ENCODE measurements at places on chromosomes 3 and 15. TPM values are rescaled to one million over a fixed set of nuclear protein-coding genes. Genes with fewer than 3 reads are reported as not detected.

ALDH1L1 gene
- total RNA-seq, result 36.1 TPM

DNA sequence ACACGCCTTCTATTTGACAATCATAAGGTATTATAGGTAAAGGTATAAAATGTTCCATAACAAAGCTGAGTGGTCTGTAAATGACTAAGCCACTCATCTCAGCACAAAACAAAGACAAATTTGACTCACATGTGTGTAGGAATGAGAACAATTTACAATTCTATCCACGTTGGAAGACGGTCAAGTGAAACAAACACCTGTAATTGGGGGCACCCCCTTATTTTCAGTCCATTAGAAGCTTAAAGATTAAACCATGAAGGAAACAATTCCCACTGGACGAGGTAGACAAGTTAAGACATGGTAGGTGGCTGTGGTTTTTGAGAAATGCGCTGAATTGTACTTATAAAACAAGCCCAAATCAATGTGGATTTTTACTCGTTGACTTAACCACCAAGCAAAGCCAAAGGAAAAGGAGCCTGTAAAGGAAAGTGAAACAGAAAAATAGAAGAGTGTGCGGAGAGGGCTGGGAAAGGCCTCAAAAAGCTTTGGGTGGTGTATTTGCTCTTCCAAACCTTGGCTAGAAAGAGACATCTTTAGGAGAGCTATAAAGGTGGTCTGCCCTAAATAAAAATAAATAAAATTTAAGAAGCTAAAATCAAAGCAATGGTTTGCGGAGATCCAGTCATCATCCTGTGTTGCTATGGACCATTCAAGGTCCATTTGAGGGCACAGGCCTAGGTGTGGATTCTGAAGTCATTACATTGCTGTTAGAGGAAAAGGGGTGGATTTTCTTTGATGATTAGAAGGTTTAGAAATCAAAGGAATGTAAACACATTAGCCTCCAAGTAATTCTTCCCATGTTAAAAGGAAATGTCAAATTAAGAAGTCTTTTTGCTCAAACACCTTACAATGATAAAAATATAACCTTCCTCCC is 135.0 kb downstream of the TFG start:
- no peak for DNase-seq

GRCh38 chr3:113953677-113954076 is 5.9 kb downstream of the ZDHHC23 start:
- DNase-seq, result no peak

SLC12A8 gene
- not detected for total RNA-seq

RNF111 gene
- 12.2 TPM for total RNA-seq

DGKG gene
- total RNA-seq, result 11.1 TPM

GRCh38 chr15:55959744-55960447 is 33.5 kb downstream of the NEDD4 start:
- no peak for DNase-seq

All from ascending aorta (tissue), 2 donors.